GOT3 (cell line): ENCODE measurements at places on chromosomes 5 and 9.

- no peak for DNase-seq
Measured at GRCh38 chr5:95728494-95729114, 2.5 kb upstream of the RHOBTB3 start.

DNA sequence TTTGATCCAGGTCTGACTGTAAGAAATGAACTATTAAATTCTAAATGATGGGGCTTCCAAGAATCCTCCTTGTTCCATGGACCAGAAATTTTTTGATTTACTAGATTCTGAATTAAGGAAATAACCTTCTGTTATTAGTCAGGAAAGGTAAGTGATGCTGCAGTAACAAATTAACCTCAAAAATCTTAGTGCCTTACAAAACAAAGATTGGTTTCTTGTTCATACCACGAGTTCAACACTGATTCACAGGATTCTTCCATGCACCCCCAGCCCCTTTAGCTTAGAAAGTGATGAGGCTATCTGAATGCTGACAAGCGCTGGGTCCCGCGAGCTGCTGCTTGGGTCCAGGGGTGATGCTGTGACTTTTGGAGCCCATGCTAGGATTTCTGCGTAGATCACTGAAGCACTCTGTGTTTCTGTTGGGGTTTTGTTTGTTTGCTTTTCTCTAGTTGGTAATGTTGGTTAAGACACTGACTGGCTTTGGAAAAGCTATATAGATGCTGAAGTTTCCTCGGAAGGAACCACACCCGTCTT lies 52.3 kb downstream of the COL15A1 start:
- DNase-seq = no peak

DNA sequence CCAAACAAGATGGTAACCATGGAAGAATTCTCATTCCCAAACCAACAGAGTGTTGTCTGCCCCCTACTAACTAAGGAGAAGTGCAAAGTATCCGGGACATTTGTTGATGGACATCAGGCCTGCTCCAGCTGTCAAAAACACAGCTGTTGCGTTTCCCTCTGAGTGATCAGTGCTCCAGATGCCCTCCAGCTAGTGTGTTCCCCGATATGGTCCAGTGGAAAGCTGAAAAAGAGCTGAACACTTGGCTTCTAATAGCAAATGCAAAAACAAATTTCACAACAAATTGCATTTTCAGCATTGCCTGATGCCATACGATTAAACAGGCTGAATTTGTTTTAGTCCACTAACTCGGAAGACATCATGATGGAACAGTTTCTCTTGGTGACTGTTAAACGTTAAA lies 1398.7 kb downstream of the PTPRD start:
- no peak for DNase-seq

- no peak for DNase-seq
Measured at GRCh38 chr9:14057368-14058324, 256.3 kb downstream of the NFIB start.

- no peak for DNase-seq
Measured at GRCh38 chr5:153641183-153641688, 150.8 kb downstream of the GRIA1 start.

DNA sequence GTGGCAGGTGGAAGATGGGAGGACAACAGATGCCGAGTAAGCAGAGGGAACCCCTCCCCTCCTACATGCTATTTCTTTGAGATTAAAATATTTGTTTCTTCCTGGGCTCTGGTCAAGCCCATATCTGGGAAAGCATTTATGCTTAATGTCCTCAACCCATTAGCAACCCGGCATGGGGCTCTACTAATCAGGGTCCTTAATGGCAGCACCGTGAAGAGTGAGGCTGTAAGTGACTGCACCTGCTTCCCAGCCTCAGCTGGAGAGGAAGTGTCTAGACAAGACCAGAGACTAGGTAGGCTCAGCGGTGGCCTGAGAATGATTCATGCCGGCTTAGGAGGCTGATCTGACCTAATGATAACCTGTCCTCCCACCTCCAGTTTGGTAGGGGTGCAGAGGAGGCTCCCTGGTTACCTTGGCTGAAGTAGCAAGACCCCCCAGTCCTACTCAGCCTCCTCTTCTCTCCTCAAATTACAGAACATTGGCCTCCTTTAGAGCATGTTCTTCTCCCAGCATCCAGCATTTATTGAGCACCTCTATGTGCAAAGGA lies 61.3 kb upstream of the HSPA9 start:
- DNase-seq = no peak

DNA sequence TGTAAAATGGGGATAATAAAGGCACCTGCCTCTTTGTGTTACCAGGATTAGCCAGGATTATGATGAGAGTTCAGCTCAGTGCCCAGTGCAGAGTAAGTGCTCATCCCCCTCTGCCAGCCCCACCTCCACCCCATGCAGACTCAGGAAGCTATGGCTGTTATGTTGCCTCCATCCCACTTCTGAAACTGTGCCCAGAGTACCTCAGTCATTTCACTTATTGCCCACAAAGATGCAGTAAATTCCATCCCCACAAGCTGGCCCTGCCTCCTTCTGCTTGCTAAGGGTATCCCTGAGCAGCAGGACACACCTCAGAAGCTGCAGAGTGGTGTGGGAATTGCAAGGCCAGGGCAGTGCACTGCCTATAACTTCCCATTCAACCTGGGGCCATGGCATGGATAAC lies 415.1 kb downstream of the SPOCK1 start:
- DNase-seq = no peak

DNA sequence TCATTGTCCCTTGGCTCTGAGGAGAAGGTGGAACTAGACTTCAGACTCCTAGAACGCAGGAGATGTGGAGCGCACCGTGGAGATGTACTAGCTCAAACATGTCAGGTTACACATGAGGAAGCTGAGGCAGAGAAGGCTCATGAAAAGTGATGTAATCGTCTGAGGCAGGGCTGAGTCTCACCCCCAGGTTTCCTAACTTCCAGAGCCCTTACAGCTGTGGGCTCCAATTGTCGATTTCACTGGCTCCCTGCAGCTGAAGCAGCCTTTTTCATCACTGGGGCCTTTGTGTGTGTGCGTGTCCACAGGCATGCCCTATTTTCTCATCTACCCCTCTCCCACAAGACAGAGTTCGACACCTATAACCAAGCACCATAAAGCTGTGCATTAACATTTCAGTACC lies 370.6 kb downstream of the NTRK2 start:
- DNase-seq = no peak

GRCh38 chr9:100865111-100865510 lies 163.4 kb upstream of the PLPPR1 start:
- DNase-seq = no peak

DNA sequence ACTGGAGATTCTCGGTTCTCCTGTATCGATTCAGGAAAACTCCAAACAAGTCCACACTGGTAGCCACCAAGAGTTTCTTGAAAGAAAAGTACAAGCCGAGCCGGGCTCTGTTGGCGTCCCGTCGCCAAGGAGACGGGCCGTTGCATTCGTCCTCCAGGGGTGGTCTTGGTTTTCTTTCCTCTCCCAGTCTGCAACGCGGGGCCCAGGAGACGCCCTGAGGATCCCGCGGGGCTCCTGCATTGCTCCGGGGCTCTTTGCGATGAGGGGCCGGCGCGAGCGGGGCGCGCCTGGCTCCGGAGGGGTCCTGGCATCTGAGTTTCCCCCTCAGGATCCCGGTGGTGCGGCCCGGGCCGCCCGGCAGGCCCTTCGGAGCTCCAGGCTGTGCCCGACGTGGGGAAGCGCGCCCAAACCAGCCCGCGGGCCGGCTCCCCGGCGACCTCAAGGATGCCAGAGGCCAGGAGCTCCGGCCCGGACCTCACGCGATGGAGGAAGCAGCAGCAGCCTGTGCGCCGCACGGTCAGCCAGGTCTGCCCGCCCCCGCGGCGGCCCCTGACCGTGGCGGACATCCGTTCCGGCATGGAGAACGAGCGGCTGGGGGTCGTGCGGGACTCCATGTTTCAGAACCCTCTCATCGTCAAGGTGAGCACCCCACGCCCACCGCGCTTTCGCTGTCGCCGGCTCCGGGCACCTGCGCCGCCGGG lies at the start of gene CFAP77:
Gene CFAP77 (plus strand): TSS at position 384 of the 701 bp plus-strand sequence. CDS start 61 bp downstream, at position 445.
- no peak for DNase-seq

DNA sequence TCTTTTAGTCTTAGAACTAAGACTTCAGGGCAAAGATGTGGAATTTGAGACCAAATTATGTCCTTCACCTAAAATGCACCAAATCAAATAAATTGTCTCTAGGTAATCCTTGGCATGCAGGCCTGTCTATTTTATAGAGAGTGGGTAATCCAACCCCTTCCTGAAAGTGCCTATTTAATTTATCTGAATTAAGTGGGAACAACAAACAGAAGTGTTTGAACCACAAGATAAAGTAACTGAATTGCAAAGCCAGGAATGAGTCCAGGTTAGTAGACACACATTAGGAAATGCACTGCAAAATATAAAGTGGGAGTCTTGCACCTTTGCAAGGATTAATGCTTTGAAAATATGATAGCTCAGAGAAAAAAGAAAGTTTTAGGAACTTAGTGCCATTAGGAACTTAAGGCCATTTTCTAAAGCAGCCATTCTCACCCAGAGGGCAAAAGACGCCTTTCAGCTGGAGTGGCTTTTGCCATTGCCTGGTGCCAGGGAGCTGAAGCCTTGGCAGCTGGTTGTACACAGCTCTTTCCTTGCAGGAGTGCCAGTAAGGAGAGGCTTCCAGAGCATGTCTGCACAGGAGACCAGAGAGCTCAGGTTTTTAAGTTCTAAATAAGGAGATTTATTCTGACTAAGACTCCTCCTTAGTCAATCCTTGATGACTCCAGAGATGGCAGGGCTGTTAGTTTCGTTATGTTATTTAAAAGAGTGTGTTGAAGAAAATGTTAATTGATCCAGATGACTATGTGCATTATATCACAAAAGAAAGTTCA lies 151.7 kb upstream of the ELL2 start:
- no peak for DNase-seq

DNA sequence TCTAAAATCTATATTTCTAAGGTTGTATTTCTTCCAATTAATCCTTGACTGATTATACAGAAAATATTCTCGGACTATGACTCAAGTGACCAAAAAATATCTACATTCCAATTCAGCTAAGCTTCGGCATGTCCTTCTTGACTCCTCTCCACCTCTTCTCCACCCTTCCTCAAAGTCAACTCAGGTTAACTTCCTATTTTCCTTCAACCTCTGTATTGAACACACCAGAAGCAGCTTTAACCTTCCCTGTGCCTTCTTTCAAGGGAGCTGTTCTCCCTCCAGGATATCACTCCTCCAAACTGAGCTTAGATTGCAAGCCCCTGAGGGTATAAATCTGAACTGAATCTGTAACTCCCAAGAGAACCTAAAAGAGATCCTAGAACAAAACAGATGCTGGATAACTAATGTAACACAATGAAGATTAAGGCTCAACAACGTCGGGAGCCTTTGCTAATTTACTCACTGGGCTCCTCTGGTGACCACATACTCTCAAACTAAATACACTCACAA lies 1.1 kb downstream of the SLCO4C1 start:
- no peak for DNase-seq

DNA sequence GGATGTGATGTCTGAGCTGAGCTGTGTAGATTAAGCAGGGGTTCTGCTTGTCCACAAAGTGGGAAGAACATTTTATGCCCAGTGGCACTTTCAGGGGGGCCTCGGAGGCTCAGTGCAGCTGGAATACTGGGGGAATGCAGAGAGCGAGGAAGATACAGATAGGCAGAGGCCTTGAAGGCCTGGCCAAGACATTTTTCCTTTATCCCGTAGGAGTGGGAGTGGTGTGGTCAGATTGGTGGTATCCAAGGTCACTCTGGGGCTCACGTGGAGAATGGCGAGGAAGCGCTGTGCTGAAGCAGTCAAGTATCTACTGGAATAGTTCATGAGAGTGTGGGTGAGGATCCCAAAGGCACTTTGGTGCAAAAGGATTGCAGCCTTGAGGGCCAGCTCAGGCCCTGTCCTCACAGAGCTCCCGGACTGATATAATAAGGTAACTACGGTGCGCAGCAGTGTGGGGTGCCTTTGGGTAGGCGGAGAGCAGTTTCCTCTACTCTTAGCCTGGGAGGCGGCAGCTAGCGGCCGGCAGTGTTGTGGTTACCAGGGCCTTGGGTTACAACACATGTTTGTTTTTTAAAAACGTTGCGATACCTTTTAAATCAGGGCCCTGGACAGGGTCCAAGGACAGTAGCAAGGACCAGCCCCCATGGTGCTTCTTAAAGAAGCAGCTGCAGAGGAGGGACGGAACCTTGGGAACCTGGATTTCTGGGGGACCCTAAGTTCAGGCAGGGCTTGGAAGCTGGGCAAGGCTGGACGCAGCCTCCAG lies 10.8 kb upstream of the CCDC69 start:
- no peak for DNase-seq

DNA sequence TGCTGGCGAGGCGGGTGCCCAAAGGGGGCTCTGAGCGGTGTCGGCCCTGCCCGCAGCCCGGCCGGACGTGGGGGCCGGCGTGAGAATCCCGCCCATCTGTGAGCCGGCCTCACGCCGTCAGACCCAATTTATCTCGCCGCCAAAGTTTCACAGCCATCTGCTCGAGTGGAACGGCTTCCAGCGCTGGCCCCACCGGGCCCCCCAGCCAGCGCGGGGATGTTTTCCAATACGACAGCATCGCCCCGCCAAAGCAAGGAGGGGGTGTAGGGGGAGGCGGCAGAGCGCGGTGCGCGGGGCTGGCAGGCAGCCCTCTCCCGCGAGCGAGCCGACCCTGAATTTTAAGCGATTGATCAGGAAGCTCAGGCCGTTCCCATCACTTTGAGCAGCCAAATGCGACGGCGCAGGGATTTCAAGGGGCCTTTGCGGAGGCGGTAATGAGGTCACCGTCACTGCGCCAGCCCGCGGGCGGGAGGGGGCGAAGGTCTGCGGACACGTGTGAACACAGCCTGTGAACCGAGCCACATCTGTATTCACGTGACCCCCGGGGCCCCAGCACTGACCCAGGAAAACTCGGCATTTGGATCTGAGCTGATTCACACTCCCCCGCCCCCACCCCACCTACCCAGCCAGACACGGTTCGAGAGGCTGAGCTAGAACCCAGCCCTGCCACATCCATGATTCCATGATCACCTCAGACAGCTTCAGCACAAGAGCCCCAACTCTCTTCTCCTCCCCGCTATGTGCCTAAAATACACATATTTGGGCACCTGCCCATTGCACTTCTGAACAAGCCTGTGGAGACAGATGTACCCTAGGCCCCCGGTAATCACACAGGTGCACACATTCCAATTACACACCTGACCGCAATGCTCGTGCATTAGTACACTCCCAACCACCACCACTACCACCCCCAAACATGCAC lies 47.8 kb upstream of the PSD2 start:
- peak; percentile 46 for DNase-seq

DNA sequence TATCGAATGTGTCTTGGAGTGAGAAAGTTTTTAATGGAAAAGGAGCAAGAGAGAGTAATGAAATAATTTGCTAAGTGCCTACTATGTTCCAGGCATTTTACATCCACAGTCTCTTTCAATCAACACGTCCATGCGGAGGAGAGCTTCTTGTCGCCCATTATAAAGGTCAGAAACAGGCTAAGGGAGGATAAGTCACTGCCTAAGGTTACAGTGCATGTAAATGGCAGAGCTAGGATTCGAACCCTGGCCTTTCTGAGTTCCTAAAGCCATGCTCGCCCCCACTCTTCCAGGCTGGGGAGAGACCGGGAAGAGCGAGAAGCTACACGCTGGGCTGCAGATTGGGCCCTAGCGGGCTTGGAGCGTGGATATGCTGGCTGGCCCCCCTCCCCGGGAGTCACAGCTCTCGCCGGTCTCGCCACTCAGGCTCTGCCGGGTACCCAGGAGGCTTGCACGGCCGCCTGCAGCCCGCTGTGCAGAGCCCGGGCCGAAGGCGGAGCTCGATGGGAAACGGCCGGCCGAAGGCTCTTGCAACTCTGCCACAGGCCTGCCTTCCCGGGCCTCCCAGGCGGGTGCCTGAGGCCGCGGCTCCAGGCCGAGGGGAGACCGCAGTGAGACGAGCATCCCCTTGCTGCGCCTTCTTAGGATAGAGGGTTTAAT lies 775 bp upstream of the LHX2 start:
- DNase-seq = no peak
